Myometrial cell (primary cell): ENCODE measurements at places on chromosomes 12 and 14. TPM values are rescaled to one million over a fixed set of nuclear protein-coding genes. Genes with fewer than 3 reads are reported as not detected.

TAS2R30 gene
- total RNA-seq: not detected in 2 replicates

SLC41A2 gene
- 4.0 and 10.3 TPM in 2 replicates for total RNA-seq

PLCZ1 gene
- total RNA-seq: not detected in 2 replicates

LARP4 gene
- total RNA-seq: 13.3 and 19.3 TPM in 2 replicates

ANG gene
- 7.5 and 12.1 TPM in 2 replicates for total RNA-seq

AVPR1A gene
- not detected in 2 replicates for total RNA-seq

SLC6A15 gene
- 7.2 and 12.1 TPM in 2 replicates for total RNA-seq

ENDOU gene
- under 0.01 TPM in 1 of 2 replicates, not detected in the other for total RNA-seq

TAS2R46 gene
- 0.18 TPM in 1 of 2 replicates, not detected in the other for total RNA-seq

JPH4 gene
- not detected in 2 replicates for total RNA-seq

WSCD2 gene
- total RNA-seq: not detected in 2 replicates

RPGRIP1 gene
- total RNA-seq: not detected in 2 replicates

CEBPE gene
- not detected in 2 replicates for total RNA-seq

NFE2 gene
- total RNA-seq: 0.35 TPM in 1 of 2 replicates, not detected in the other

SLCO1C1 gene
- total RNA-seq: not detected in 2 replicates

PTGDR gene
- not detected in 2 replicates for total RNA-seq

CPNE8 gene
- total RNA-seq: 8.2 and 8.6 TPM in 2 replicates

BMAL2 gene
- total RNA-seq: 29.1 and 30.3 TPM in 2 replicates

CFAP251 gene
- 2.0 and 6.2 TPM in 2 replicates for total RNA-seq

SUOX gene
- 21.8 and 43.0 TPM in 2 replicates for total RNA-seq

GPRC5D gene
- total RNA-seq: not detected in 2 replicates

DDIT3 gene
- 32.9 and 42.7 TPM in 2 replicates for total RNA-seq

NTF3 gene
- total RNA-seq: not detected in 2 replicates

CD4 gene
- total RNA-seq: under 0.01 TPM in 1 of 2 replicates, not detected in the other

PIWIL1 gene
- total RNA-seq: not detected in 2 replicates

EPYC gene
- total RNA-seq: 0.18 TPM in 1 of 2 replicates, not detected in the other

DPPA3 gene
- not detected in 2 replicates for total RNA-seq

POTEM gene
- not detected in 2 replicates for total RNA-seq

NXPH4 gene
- total RNA-seq: 0.71 and 1.2 TPM in 2 replicates

CLEC1A gene
- not detected in 2 replicates for total RNA-seq

KRT74 gene
- total RNA-seq: not detected in 2 replicates

FIGNL2 gene
- not detected in 2 replicates for total RNA-seq

NELL2 gene
- not detected in 2 replicates for total RNA-seq

HOXC10 gene
- total RNA-seq: not detected in 2 replicates
